ENCODE measurements at places on chromosomes 7 and 10.

GRCh38 chr10:114395366-114396022 is 8.8 kb downstream of the AFAP1L2 start:
- no peak for DNase-seq

- DNase-seq = no peak
These were observed 27.4 kb downstream of the IFT22 start for GRCh38 chr7:101294039-101294831.

DNA sequence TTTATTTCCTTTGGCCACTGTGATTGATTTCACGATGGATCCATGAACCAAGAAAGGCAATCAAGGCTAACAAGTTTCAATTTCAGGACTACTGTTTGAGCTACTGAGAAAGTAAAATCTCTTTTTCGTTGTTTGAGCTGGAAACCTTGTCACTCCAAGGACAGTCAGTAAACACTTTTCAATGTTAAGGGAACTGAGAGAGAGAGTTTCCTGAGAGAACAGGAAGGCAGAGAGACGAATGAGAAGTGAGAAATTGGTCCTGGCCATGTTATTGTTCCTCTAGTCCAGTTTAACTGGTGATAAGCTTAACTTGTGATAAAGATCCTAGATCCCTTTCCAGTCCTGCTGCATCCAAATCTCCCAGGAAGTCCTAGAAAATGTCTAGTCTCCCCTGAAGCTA is 909 bp upstream of the AKR1D1 start:
- DNase-seq = no peak

DNA sequence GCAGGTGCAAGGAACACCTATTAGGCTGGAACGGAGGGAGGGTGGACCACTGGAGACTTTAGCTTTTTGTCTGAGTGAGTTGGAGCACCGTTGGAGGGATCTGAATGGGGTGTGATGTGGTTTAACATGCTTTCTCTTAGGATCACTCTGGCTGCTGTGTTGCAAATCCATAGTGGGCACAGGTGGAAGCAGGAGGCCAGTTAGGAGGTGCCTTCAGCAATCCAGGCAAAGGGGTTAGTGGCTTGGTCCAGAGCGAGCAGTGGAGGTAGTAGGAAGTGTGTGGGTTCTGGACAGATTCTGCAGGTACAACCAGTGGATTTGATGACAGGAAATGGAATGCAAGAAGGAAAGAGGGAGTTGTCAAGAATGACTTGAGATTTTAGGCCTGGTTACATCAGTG is 95.0 kb downstream of the MMRN2 start:
- DNase-seq = no peak

DNA sequence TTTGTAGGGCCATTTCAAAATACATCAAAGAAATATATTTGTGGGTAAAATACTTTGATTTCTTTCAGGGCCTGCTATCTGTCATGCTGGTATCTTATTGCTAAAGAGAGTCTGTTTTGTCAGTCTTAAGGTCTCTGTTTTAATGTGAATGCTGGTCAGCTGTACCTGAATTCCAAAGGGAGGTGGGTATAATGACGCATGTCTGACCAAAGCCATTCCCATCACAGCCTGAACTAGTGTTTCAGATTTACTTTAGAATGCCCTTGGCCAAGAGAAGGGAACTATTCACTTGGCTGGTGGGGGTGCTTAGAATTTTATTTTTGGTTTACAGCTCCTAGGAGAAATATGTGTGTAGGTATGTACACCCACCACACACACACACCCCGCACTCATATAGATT is 30.6 kb upstream of the MYL10 start:
- no peak for DNase-seq

- DNase-seq = no peak
These were observed 12.6 kb upstream of the ARL4A start for GRCh38 chr7:12674861-12675260.

DNA sequence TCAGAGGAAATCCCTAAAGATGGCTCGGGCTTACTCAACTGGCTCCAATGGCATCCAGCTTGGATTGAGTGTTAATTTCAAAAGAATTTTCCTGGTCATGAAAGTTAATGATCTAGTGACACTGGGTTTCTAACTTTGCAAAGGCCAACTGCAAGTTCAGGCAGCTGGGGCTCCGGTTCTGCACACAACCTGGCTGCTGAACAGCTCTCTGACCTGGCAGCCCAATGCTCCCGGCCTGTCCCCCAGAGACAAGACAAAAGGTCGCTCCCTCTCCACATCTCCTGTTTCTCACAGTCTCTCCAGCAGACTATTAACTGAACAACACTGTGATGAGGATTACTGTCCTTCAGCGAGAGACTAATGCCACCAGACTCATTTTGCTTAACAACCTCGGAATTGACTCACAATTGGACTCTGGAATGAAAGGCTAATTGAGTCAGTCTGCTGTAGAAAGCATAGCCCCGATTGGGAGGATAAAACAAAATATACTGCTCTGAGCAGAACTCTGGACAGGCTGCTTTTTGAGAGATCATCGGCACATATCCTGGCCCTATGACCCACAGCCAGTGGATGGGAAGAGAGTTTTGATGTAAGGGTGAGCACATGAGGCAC is 174.5 kb downstream of the GFRA1 start:
- no peak for DNase-seq

DNA sequence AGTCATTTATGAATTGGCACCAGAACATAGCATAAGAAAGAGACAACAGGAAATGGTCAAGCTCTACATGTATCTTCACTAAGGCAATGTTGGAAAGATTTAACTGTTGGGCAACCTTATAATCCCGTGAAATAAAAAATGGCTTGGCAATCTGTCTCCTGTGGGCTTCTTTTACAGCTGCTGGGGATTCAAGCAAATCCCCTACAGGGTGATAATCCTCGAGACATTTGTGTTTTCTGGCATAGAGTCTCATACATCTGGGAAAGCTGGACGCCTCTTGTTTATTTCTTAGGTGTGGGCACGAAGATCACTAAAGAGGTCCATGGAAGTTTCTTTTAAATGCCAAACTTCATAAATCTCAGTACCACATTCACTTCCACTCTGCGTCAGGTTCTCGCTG is 82.2 kb upstream of the GPR141 start:
- DNase-seq = no peak

- no peak for DNase-seq
These were observed 160.8 kb downstream of the PFKFB3 start for GRCh38 chr10:6363511-6363910.

- no peak for DNase-seq
These were observed 16.8 kb downstream of the CALU start for GRCh38 chr7:128755819-128756476.

DNA sequence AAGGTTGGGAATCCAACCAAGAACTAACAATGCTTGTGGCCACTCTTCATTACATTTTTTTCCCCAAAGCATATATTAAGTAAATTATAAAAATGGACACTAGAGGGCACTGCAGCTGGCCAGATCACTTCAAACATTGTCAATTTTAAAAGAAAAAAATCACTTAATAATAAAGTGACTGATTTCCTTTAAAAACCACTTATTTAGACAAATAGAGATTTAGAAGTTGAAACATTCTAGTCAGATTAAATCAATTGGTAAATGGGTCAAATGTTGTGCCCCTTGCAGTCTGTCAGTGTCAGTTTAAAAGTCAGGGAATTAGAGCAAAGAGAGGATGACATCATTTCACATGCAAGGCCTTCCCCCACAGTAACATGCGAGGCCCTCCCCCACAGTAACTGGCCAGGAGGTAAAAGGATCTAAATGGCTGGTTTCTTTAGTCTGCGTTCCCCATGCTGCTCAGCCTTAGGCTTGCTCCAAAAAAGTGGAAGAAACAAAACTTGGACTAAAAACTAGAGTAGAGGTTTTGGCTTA is 177.9 kb downstream of the SKAP2 start:
- no peak for DNase-seq

- no peak for DNase-seq
These were observed 119.3 kb downstream of the FAM53B start for GRCh38 chr10:124624895-124625294.

- DNase-seq = no peak
These were observed 1.6 kb downstream of the AVPI1 start for GRCh38 chr10:97685395-97685958.

DNA sequence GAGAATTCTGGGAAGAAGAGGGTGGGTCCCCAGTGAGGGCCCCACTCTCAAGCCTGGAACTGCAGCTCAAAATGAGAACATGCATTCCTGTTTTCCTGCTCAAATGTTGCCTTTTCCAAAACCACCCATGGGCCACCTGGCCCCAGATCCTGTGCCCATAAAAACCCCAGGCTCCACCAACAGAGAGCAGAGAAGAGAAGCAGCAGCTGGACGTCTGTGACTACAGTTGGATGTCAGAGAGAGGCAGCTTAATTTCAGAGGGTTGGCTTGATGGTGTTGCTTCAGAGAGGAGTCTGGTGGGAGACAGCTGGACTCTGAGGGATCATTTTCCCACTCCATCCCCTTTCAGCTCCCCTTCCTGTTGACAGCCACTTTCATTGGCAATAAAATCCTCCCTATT is 256.4 kb downstream of the FZD1 start:
- no peak for DNase-seq

DNA sequence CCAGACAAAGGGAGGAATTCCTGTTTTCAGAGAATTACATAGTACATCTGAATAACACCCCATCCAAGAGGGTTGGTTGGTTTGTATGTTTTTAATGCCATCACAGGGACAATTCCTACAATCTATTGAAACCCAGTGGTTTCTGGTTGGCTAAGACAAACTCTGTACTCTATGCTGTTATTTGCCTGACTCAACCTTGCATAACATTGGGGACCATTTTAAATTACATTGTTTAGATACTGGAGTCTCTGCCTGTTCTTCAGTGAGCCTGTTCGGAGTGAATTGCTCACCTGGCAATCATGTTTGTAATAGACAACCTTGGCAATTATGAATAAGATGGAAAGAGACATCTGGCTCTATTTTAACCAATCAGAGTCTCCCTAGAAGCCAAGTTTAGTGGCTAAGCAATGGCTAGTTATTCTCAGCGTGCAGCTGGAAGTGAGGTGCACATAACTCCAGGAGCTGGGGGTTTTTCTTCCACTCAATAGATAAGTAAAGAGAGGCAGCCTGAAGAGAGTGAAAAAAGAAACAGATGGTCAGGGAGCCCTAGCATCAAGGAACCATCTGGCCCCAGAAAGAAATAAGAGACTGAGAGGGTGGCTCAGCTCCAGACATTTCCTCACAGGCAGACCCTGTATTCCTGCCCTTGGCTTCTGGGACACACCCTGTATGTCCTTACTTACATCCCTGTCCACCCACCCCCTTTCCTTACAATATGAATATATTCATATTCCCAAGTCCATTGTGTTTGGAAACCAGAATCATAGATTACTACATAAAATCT is 21.2 kb upstream of the SLC35G1 start:
- DNase-seq = no peak
